Activated CD4-positive, CD25-positive, alpha-beta regulatory T cell (primary cell): ENCODE measurements at places on chromosomes 2 and 18.

DNA sequence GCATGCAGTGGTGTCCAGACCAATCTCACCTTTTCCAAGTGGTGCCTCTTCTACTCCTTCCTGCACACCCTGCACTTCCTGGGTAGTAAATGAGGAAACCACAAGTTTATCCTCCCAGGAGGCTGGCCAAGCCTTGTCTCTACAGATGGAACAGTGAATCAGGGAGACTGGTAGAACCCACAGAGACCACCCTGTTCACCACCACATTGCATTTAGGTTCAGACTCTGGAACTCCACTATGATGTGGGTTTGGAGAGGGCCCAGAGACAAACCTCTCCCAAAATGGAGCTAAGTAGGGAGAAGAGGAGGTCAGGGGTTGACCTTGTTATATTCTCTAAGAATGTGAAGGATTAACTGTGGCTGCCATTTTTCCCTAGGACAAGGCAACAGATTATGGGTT lies 102.8 kb upstream of the FZD7 start:
- DNase-seq, result no peak

DNA sequence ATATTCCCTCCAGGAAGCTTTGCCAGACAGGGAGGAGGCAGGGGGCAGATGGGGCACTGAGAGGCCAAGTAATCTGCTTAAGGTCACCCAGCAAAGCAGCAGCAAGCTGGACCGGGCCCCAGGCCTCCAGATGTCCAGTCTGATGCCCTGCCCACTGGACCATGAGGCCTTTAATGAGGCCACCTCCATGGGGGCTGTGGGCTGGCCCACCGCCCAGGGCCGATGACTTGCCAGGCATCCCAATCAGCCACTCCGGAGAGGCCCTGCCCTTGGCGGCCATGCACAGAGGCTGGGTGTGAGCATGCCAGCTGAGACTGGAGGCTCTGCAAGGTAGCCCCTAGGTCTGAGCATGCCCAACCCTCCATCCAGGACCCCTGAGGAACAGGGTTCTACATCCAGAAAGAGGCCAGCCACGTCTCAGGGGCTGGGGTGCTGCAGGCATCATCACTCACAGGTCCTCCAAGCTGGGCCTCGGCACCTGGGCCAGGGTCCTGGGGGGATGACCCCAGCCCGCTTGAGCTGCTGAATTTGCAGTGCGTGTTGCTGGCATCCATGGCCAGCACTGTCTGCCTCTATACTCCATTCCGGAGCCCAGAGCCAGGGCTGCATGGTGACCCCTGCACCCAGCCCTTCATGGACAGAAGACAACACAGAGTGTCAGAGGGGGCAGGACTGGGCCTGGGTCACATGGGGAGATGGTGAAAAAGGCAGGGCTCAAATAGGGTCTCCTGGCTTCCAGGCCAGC lies 164.2 kb downstream of the INHBB start:
- no peak for DNase-seq

DNA sequence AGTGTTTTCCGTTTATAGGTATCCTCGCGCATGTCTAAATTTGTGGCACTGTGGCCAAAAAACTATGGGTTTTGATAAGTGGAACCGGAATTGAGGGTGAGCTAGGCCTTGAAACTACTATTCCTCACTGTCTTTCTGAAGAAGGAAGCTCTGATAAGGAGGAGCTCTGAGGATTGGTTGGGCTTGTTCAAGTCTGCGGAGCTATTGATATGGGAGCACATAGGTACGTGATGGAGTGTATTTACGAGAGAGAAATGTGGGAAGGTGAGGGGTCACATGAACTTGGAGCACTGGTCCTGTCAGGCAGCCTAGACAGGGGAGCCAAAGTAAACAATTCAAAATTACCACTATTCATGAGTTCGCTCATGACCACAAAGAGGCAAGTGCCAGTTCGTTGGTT lies 131.4 kb downstream of the BABAM2 start:
- no peak for DNase-seq

DNA sequence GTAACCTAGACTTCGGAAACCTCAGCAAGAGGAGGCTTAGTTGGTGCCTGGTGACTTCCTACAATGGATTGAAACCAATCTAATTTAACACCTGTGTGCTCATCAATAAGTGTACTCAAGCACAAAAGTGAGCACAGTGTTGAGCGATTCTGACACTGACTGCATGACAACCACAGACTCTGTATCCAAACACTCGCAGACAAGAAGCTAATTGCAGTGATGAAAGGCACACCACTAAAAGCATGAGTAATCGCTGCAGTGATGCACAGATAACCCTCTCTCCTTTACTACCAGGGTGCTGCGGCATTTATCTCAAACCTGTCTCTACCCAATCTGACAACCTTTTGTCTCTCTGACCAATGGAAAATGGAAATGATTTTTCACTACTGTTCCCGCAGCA lies 168.1 kb downstream of the AFF3 start:
- DNase-seq, result no peak

DNA sequence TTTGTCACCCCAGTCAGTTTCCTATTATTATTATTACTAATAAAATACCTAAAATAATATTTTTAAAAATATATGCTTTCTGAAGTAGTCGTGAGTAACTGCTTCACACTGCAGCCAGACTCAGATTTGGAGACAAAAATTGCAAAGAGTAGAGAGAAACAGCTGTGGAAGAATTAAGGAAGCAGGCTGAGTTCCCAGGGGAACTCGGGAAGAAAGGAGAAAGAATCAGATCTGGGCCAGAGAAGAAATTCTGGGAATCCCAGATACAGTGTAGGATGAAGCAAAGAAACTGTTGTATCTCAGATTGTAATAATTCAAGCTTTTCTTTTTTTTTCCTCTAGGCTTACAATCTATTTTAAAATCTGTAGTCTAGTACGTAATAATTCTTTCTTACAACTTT lies 182.3 kb downstream of the FTCDNL1 start:
- no peak for DNase-seq

DNA sequence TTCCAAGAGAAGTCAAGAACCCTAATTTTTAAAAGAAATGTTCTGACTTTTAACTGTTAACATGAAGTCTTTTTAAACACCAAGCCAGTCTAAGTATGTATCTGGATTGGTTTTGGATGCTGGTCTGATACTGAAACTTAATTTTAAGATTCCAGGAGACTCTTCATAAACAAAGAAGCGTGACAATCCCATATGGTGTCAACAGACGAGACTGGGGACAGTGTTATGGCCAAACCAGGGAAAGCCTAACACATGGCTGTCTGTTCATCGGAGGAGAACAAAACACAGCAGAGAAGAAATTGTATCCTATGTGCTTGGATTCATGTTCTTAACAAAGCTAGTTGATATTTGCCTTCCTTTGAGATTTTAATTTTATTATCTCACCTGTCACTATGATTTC lies 80.5 kb upstream of the UPP2 start:
- DNase-seq, result no peak

DNA sequence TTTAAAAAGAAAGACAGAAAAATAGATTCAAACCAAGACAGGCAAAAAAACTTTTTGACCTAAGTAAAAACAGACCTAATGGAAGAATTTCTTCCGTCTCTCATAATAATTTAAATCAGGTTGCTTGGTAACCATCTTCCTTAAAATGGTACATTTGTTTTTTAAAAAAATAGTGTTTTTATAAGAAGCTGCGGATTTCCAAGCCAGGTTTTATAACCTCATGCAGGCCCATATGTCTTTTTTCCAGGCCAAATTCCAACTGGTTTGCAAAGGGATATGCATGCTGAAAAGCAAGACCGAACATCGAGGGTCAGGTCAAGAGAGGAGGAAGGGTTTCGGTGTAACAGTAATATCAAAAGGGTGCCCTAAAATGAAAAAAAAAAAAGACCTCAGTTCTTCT lies 172.9 kb downstream of the MAIP1 start:
- no peak for DNase-seq

DNA sequence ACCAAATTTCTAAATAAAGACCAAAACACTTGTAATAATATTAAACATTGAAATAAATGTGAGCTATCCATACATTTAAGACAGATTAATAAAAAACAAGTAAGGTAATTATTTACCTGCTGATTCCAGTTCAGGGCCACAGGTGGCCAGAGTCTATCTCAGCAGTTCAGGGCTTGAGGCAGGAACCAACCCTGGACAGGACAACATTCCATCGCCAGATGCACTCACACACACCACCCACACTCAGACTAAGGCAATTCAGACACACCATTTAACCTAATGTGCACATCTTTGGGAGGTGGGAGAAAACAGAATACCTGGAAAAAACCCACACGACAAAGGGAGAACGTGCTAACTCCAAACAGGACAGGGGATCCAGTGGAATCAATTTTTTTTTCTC lies 14.1 kb upstream of the WDSUB1 start:
- no peak for DNase-seq

DNA sequence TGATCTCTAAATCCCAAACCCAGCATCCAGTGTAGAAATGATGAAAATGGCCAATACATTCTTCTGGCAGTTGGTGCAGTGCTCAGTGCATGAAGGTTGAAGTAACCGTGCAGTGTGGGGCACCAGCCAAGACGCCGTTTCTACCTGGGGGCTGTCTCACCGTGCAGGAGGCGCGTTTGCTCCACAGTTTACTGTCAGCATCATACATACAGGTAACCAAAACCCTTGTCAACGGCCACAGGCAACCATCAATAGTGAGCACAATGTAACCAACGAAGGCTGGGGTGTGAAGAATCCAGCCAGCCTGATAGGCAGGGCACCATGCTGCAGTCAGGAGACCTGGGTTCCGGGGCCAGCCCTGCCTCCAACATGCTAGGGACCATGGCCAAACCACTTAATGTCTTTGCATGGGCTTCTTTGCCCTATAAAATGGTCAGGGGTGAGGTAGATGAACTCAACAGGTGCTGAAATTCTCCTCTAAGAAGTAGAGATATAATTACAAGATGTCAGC lies 127.5 kb upstream of the ID2 start:
- no peak for DNase-seq

- no peak for DNase-seq
Measured at GRCh38 chr18:46748466-46748865, 8.4 kb downstream of the ST8SIA5 start.
